CD4-positive, alpha-beta T cell treated with Interleukin-17A for 4 hours (primary cell): ENCODE measurements at places on chromosomes 11 and 22.
A peak's percentile ranks its signal among the peaks of the same experiment; 100 is the strongest.

DNA sequence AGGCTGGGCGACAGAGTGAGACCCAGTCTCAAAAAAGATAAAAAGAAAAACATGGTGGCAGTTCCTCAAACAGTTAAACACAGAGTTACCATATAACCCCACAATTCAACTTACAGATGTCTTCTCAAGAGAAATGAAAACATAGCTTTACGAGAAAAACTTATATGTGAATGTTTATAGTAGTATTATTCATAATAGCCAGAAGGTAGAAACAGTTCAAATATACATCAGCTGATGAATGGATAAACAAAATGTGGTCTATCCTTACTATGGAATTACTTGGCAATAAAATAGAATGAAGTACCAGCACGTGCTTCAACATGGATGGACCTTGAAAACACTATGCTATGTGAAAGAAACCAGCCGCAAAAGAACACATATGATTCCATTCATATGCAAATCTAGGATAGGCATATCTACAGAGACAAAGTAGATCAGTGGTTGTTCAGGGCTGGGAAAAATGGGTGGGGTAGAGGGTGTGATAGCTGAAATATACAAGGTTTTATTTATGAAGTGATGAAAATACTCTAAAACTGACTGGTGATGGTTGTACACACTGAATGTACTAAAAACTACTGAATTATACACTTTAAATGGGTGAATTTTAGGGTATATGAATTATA is 12.4 kb downstream of the NF2 start:
- DNase-seq = no peak

- no peak for DNase-seq
These were observed 71.0 kb downstream of the TRIM29 start for GRCh38 chr11:120066738-120067437.

- no peak for DNase-seq
These were observed 60.5 kb downstream of the HIPK3 start for GRCh38 chr11:33317662-33318061.

DNA sequence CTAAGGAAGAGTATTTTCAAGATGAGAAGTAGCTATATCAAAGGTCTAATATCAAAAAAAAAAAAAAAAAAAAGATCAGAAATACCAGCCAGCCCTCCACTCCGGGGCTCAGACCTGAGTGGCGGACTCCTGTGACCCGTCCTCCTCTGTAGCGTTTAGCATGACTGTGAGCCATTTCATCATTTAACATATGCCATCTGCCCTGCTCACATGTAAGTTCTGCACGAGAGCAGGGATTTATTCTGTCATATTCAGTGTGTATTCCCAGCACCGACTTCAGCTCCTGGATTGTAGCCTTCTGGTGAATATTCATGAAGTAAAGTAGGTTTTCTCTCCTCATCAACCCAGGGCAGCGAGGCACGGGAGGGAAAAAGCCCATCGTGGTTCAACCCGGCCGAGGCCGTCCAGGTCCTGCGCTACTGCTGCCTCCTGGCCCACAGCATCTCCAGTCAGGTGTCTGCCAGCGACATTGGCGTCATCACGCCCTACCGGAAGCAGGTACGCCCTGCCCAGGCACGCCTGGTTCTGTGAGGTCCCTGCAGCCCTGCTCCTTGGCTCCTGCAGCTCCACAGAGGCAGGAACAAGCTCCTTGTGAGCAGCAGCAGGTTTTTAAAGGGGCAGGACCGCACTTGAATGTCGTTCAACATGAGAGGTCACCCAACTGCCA is 12.7 kb upstream of the PANX2 start:
- DNase-seq = no peak

DNA sequence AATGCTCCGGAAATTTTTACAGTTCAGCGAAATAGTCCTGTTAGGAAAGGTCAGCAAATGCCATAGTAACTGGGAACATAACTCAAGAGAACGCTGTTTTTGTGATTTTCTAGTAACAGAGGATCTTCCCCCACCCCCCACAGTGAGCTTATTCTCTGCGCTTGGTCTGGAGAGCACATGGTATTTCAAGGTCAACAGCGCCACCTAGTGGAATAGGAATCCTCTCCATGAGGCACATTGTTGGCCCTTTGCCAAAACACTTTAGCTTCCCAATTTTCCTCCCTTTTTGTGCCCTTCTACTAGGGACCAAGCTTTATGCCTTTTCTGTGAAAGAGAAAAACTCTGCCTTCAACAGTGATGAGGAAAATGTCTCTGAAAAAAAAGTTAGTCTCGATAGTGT is 13.2 kb upstream of the OR4C12 start:
- peak; percentile 4 for DNase-seq

GRCh38 chr11:117671370-117671769 is 125.6 kb downstream of the DSCAML1 start:
- no peak for DNase-seq

DNA sequence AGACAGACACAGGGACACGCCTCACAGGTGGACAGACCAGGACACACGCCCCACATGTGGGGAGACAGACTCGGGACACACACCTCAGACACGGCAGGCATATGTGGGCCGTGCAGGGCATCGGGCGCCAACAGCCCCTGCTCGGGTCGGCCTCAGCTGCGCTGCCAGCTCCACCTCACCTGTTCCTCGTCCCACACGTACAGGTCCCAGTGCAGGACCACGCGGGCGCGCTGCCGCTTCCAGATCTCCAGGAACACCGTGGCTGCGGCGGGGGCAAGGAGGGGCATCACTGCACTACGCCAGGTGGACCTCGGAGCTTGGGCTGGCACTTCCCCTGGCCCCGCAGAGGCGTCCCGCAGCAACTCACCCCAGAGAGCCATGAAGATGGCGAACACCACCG is 12.4 kb downstream of the ANO9 start:
- DNase-seq = no peak

- DNase-seq = no peak
These were observed 98.8 kb downstream of the PRR5L start for GRCh38 chr11:36394926-36395325.

- DNase-seq = no peak
These were observed 1404.2 kb downstream of the BRD1 start for GRCh38 chr22:48423481-48423911.

DNA sequence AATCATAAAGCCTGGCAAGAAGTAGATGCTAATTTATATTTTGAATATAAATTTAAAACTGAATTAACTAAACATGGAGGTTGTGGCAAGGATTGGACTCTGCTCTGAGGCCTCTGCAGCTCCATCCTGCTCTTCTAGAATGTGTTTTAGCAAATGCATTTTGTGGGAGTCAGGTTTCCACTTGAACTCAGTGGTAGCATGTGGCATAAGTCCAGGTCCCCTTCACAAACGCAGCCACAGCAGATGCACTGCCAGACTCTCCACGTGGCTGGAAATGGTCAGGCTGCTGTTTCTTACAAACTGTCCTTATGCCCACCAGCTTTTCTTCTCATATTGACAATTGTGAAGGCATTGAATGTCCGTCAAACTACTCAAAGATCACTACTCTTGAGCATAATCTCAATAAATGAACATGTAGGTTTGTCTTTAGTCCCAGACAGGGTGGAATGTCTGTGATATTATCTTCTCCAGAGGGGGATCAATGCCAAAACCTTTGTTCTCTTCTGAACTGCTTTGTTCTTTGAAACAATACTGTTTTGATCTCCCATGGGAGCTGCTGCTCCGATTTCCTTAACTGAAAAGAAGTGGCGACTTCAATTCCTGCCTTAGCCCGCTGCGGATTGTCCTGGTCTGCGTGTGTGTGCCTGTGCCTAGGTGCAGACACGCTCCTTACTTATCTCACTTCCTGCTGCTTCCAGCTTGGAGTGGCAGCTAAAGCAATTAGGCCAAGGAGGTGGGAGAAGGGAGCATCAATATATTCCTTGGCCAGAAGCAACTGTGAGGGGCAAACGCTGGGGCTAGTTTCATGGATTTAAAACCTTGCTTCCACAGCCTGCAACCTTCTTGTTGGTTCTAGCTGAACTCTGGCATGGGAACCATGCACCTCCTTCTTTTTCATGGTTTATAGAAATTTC is 24.2 kb downstream of the EIF4G2 start:
- no peak for DNase-seq

DNA sequence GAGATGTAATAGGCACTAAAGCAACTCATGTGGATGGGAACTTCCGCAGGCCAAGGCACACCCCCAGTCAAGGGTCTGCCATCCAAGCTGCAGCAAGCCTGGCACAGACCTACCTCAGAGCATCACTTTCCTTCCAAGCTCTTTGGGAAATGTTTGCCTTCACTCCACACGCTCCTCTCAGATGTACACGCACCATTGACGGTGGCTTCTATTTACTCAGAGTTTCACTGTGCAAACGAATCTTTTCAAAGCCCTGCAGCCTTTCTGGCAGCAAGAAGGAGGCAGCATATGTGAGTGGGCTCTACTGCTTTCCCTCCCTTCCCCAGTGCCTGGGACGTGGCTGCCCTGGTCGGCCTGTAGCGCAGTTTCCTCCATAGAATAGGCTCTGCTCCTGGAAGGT is 60.9 kb upstream of the USP47 start:
- no peak for DNase-seq

DNA sequence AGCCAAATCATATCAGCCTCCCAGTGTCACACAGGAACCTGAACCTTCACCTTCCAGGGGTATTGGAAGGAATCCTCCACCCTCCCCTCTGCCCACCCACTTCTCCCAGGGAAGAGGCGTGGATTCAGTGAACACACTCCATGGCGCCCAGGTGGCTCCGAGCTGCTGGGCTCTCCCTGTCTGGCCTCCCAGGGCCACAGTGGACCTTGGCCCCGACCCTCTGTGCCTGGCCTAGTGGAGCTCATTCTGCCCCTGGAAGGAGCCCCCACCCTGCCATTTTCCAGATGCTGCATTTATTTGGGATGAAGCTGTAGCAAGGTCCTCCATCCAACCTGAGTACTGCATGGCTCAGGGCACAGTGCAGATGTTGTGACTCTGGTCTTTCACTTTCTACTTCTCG is 1340.1 kb downstream of the TBC1D22A start:
- no peak for DNase-seq

- DNase-seq = no peak
These were observed 38.3 kb downstream of the PIK3IP1 start for GRCh38 chr22:31253949-31254348.

DNA sequence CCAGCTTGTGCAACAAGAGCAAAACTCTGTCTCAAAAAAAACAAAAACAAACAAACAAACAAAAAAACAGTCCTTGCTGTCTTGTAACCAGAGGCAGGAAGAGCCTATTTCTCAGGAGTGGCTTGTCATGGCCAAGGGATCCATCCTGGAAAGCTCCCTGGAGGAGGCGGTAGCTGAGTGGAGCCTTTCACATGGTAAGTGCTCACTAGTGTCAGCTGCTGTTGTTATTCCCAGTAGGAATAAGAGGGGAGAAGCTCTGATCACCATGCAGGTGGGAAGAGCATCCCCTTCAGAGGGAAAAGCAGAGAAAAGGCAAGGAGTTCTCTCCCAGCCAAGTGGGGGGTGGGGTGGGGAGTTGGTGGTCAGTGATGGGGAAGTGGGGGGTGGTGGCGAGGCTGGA is 54.6 kb upstream of the WNT7B start:
- no peak for DNase-seq

DNA sequence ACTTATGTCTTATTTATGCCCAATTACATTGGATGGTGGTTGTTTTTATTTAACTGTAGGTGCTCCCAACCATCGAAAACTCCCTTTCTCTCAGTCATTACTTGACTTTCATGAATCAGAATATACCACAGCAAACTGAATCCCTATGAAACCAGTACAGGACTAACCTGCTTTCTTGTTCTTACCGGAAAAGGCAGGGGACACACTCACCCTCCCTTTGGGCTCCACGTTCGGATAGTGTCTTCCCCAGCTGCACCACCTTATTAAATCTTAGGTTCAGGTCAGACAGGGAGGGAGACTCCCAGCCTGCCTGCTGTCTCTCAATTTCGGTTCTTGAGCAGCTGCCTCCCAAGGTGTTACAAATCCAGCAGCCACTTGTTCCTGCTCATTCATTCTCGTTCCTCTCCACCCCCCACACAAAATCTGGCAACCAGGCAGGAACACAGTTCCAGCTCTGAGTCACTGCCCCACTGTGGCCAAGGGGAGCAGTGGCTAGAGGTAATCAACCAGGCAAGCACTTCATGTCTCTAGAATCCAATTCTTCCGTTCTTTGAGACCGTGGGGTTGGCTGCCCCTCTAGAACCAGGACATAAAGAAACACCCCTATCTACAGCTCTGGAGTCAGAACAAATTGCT is 133.0 kb downstream of the PLEKHA7 start:
- DNase-seq = no peak

DNA sequence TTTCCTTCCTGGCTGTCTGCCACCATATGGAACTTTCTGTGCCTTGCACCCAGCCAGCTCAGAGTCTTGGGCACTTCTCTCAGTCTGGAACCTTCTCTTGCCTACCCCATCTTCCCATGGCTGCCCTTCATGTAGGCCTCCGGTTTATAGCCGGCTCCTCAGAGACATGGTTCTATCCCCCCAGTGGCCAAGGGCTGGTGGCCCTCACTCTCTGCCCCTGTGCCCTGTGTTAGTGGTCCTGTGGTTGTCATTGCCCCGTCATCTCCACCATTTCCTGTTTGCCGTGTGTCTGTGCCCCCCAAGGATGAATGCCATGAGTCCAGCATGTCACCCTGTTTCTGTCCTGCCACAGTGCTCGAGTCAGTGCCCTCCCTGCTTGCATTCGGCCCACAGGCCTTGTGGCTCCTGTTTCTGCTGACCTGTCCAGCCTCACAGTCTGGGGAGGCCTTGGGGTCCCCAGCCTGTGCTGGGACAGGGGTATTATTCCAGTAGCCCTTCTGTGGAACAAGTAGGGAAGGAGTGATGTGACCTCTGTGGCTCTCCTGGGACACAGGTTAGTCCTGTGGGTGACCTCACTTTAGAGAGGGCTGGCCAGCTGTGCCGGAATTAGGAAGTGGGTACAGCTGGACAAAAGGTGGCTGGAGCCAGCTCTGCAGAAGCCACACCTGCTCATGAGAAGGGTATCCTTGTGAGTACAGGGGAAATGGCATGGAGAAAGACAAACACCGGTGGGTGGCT is 30.7 kb downstream of the ST3GAL4 start:
- DNase-seq = no peak

DNA sequence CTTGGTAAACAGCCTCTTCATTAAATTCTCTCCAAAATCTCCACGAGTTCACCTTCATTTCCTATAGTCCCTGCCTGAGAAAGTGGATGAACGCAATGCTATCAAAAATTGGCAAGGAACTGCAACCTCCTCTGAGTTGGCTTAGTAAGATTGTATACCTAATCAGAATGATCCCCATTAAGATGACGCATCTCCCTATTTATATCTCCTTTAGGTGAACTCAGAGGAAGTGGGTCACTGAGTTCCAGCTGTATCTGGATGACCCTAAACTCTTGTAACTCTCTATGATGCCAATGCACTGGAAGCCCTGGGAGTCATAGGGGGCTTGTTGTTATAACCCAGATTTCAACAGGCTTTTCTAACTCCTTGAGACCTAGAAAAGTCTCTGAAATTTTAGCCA is 48.2 kb downstream of the OR10A6 start:
- no peak for DNase-seq

DNA sequence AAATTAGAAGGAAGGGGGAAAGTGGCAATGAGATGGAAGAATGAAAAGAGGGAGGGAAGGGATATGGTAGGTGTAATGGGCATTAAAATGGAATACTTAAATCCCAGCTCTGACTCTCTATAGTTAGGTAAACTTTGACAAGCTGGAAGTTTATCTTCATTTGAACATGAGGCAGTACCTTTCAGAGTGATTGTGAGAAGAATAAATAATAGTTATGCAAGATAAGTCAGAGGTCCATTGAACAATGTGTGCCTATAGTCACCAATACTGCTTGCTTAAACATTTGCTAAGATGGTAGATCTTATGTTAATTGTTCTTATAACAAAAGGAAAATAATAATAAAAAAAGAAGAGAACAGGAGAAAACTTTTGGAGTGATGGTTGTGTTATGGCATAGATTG is 545.8 kb upstream of the CCDC90B start:
- DNase-seq = no peak
